ENCODE measurements at places on chromosomes 2 and 18. TPM values are rescaled to one million over a fixed set of nuclear protein-coding genes. Genes with fewer than 3 reads are reported as not detected.

MGAT5 gene
- 69.8 TPM for total RNA-seq

RPS27A gene
- 1,497 TPM for total RNA-seq

RAB17 gene
- not detected for total RNA-seq

FHOD3 gene
- not detected for total RNA-seq

CNNM3 gene
- total RNA-seq = 26.1 TPM

ALPP gene
- total RNA-seq = not detected

L3MBTL4 gene
- total RNA-seq = 0.49 TPM

SULT1C4 gene
- total RNA-seq = not detected

TMEM163 gene
- total RNA-seq = 0.20 TPM

C1QL2 gene
- not detected for total RNA-seq

CTDSP1 gene
- 58.0 TPM for total RNA-seq

CDCA7 gene
- 23.1 TPM for total RNA-seq

DIS3L2 gene
- 41.4 TPM for total RNA-seq

SATB2 gene
- 0.18 TPM for total RNA-seq

SERPINB13 gene
- total RNA-seq = not detected

NPPC gene
- total RNA-seq = 0.79 TPM

SOCS6 gene
- total RNA-seq = 0.63 TPM

PSMA8 gene
- 1.0 TPM for total RNA-seq

AFF3 gene
- total RNA-seq = 2.2 TPM

CLEC4F gene
- not detected for total RNA-seq

POTEF gene
- not detected for total RNA-seq

RAB27B gene
- 0.05 TPM for total RNA-seq

FIGN gene
- not detected for total RNA-seq

ARHGEF4 gene
- 0.43 TPM for total RNA-seq

OXER1 gene
- total RNA-seq = 0.33 TPM

ELOA2 gene
- not detected for total RNA-seq

IL1RN gene
- 1.2 TPM for total RNA-seq

STEAP3 gene
- 0.24 TPM for total RNA-seq

SLC30A3 gene
- total RNA-seq = 0.43 TPM

ANKRD30B gene
- total RNA-seq = not detected

IL37 gene
- total RNA-seq = not detected

RUFY4 gene
- 0.38 TPM for total RNA-seq

GAL3ST2 gene
- total RNA-seq = not detected

NEB gene
- total RNA-seq = 0.46 TPM

Data from activated T-cell treated with anti-CD3 and anti-CD28 coated beads, Interleukin-2, amount 50 U/mL, for 4 hours (primary cell).